Stimulated activated CD8-positive, alpha-beta memory T cell treated with anti-CD3 and anti-CD28 coated beads, Interleukin-7, amount 100 ng/mL, for 4 hours (primary cell): ENCODE measurements at places on chromosomes 4 and X.

GRCh38 chr4:6437826-6438238 is 34.6 kb downstream of the PPP2R2C start:
- no peak for DNase-seq

- DNase-seq: no peak
Observed at GRCh38 chrX:39377773-39378172, 576.5 kb downstream of the MID1IP1 start.

DNA sequence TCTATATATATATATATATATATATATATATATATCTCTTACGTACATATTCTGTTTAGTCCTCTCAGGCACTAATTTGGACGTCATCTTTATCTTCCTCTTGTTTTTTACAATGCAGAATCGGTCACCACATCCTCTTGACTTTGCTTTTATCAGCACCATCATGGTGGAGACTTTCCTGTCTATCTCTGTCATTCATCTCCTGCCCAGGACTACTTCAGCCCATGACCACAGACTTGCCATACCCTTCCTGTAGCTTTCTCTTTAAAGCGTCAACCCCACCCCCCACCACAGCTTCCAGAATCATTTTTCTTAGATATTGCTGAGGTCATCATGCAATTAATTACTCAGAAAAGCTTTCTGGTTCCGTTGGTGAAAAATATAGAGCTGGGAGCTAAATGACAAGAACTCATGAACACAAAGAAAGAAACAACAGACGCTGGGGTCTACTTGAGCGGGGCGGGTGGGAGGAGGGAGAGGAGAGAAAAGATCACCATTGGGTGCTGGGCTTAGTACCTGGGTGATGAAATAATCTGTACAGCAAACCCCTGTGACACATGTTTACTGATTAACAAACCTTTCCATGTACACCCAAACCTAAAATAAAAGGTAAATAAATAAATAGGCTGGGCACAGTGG is 30.5 kb upstream of the PRKX start:
- peak; percentile 42 for DNase-seq

GRCh38 chr4:69075061-69075792 is 21.0 kb upstream of the UGT2B7 start:
- DNase-seq: no peak

- no peak for DNase-seq
Observed at GRCh38 chr4:106355193-106355592, 13.4 kb downstream of the GIMD1 start.

DNA sequence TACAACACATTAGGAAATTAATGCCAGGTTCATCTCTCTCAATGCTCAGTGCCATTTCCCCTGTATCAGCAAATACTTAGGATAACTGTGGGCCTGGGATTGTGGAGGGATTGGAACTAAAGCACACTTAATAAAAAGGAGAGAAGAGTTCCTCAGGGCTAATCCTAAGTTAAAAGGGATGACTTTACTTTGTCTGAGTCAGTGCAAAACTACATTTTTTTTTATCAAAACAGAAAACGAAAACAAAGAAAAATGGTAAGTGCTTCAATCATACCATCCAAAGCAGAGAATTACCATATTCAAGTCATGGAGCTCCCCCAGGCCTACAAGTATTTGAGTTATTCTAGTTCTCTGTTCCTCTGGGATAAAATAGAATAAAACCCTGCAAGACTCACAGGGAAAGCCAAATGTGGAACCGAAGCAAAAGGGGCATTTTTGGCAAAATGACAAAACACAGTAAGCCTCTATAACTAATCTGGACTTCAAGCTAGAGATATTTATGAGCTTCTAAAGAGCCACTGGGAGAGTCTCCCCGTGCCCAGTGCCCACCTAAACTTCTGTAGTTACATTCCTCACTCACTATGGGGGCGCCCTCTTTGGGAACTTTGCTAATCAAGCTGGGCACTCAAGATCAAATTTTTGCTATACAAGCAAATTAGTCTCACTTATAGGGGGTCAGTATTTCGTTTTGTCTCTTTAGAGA is 53.4 kb downstream of the PALLD start:
- no peak for DNase-seq

DNA sequence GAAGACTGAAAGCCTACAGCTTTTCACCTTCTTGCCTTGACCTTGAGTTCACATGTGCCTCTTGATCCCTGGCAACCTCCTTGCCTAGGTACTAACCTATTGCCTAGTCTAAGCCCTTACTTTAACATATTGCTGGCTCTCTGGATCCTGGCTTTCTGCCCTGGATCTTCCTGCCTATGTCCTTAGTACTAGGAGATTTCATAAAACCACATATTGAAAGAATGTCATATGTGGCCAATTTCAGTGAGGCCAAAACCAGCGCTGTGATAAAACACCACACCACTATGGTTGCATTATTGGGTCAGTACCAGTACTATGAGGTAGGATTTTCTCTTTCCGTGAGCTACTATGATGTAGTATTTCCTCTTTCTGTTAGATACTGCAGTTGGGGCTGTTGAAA is 80.4 kb downstream of the CT47B1 start:
- DNase-seq: no peak
